ENCODE measurements at places on chromosomes 13 and 19.

- DNase-seq: no peak
Observed at GRCh38 chr13:72986197-72986596, 72.6 kb upstream of the KLF5 start.

- DNase-seq: no peak
Observed at GRCh38 chr19:1935484-1936208, 5.3 kb upstream of the CSNK1G2 start.

DNA sequence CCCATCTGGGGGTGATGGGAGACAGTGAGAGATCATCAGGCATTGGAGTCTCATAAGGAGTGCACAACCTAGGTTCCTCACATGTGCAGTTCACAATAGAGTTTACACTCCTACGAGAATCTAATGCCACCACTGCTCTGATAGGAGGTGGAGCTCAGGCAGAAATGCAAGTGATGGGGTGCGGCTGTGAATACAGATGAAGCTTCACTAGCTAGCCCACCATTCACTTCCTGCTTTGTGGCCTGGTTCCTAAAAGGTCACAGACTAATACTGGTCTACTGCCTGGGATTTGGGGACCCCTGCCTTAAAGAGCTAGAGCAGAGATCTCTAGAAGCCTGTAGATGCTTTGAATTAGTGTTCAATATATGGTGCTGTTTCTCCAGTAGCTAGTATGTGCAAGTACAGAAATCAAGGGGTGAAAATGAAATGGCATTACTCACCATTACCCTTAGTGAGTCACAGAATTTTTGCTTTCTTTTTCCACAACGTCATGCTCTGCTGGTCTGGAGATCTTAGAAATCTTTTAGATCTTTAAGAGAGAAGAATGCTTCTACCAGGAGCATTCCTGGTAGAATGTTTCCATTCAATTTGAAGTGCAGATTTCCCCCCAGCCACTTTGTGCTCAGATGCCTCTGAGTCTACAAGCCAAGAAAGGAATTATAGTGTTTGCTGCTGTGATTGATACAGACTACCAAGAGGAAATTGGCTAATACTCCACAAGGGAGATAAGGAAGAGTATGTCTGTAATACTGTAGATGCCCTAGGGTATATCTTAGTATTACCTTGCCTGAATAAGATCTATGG is 2301.2 kb downstream of the PCDH9 start:
- peak; percentile 11 for DNase-seq

DNA sequence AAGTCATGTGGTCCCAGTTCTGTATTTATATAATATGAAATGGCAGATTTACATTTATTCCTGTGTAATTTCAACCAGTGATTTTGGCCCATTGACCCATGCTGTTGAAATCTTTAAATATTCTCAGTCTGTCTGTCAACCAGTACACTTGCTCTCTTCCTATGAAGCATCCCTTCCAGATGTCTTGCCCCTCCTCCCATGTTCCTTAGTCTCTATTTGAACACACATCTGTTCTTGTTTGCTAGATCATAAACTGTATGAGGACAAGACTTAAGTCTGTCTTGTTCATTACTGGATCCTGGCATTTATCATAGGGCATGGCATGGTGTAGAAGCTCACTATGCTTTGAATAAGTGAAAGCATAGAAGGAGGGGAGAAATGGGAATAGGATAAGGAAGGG is 34.9 kb downstream of the STARD13 start:
- DNase-seq: no peak

GRCh38 chr13:98422046-98422445 is 154.9 kb downstream of the STK24 start:
- no peak for DNase-seq

DNA sequence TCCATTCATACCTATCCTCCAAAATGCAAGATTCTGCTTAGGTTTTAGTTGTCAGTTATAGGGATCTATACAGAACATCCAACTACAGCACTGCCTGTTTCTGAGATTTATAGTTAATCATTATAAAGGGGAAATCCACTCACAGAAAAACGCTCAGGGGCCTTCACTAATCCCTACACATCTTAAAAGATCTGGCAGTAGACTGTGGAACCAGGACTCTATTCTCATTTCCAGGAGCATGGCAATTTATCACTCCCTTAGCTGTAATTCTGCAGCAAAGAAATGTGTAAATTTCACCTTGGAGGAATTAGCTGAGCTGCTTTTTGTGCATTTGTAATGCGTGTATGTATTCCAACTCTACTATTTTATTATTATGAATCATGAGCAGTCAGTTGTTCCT is 1128.1 kb upstream of the PRR20A start:
- DNase-seq: no peak

DNA sequence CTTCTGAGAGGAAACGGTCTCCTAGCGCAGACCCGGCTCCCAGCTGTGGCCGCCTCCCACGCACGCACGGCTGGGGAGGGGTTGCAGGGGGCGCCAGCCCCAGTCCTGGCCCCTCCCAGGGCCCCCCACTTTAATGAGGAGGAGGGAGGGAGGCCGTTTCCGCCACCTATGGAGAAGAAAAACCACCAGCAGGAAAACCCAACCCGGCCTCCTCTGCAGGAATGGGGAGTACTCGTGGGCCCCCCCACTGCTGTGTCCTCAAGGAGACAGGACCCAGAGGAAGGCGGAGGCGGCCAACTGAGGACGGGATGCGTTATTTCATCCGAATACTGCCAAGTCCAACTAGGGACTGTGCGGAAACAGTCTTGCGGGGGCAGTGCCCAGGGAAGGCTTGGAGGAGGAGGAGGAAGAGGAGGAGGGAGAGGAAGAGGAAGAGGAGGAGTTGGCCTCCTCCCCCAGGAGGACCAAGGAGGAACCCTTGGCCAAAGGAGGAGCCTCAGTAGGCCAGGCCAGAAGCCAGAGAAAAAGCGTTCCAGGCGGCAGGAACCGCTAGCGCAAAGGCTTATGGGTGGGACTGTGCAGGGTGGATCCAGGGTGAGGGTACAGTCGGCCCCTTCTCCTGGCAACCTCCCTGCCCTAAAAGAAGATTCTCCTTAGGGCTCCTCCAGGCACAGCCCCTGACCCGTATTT is 3.9 kb upstream of the SSBP4 start:
- DNase-seq: peak; percentile 70

- DNase-seq: no peak
Observed at GRCh38 chr13:80841414-80841813, 500.5 kb upstream of the SPRY2 start.

GRCh38 chr13:37910790-37911189 is 41.2 kb upstream of the TRPC4 start:
- DNase-seq: no peak
